Right ventricle myocardium superior (tissue), 1 donor: ENCODE measurements at places on chromosomes 5 and 9. TPM values are rescaled to one million over a fixed set of nuclear protein-coding genes. Genes with fewer than 3 reads are reported as not detected.

DNA sequence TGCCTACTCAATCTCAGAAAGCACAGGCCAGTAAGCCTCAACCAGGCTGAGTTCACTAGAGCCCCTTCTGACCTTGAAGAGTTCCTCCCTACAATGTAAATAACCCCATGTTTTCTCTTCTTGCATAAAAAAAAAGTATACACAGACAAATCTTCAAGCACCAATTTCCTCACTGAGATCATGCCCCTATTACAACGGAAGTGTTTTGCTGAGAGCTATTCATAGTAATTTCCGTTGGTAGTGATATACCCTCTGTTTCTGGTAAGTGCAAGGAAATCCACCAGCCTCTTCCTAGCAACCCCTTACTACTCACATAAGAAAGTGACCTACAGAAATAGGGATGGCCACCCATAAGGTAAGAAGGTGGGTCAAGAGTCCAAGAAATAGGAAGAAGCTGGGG lies 76.4 kb upstream of the TARS1 start:
- DNase-seq, result no peak

DNA sequence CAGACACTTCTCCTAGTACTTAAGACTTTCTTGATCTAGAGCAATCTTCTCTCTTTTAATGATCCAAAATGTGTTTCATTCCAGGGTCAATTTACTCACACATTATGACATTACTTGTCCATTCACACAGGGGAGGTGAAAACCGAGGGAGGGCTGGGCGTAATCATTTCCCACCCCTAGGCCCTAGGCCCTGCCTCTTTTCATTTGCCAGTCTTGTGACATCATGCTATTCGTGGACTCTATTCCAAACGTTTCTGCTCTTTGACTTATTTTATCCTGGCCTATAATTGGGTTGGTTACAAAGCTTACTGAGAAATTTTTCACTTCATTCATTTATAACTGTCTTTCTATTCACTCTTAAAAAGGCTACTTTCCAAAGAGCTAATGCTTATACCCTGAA lies 2.4 kb downstream of the DCAF12 start:
- no peak for DNase-seq

The IFNA2 gene
- not detected for total RNA-seq

The ANKRD31 gene
- total RNA-seq, result 0.08 TPM

The WWC1 gene
- 1.8 TPM for total RNA-seq

GRCh38 chr5:100595152-100595811 lies 60.1 kb downstream of the FAM174A start:
- DNase-seq, result peak; percentile 48
